ENCODE measurements at places on chromosomes 13 and 19.

- DNase-seq: peak; percentile 30
These were observed 14.2 kb downstream of the CHERP start for GRCh38 chr19:16527971-16528521.

DNA sequence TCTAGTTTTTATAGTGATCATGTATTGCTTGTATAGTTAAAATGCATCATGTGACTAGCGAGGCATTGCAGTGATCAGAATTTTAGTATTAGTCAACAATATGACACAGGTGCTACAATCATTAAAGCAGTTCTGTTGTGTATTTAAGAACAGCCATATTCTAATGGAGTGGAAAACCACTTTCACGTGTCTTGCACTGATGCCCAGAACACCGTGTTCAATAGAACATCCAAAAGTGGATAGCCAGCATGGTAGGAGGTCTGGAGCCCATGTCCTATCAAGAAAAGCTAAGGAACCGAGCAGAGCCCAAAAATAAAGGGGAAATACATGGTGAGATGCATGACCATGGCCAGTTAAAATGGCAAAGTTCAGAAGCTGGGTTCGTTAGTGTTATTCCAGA lies 55.1 kb downstream of the FGF14 start:
- DNase-seq: no peak

GRCh38 chr13:26528527-26528926 lies 29.0 kb upstream of the WASF3 start:
- DNase-seq: no peak

- DNase-seq: peak; percentile 98
These were observed at the start of gene ANO8 for GRCh38 chr19:17334414-17335409. TSS of gene ANO8 (minus strand) at chr19:17334855. CDS start at chr19:17334670, 185 bp downstream.

- DNase-seq: no peak
These were observed 20.9 kb downstream of the MBD3L2B start for GRCh38 chr19:7000333-7000732.

DNA sequence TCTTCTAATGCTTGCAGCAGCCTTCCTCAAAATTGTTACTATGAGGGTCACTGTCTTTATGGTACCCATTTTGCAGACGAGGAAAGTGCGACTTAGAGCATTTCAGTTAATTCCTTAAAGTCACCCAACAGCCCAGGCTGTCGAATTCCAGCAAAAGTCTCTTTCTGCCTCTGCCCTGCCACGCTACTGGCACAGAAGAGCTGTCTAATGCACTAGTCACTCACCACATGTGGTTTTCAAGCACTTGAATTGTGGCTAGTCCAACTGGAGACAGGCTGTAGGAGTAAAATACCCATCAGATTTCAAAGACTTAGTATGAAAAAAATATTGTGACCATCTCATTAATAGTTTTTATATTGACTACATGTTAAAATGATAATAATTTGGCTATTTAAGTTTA lies 1.7 kb downstream of the FPR1 start:
- DNase-seq: no peak

- DNase-seq: no peak
These were observed 16.2 kb downstream of the PSPC1 start for GRCh38 chr13:19766591-19766990.

GRCh38 chr19:33437393-33437820 lies 63.9 kb downstream of the CEBPG start:
- no peak for DNase-seq

GRCh38 chr19:14015524-14016035 lies 9.5 kb upstream of the RFX1 start:
- DNase-seq: no peak

DNA sequence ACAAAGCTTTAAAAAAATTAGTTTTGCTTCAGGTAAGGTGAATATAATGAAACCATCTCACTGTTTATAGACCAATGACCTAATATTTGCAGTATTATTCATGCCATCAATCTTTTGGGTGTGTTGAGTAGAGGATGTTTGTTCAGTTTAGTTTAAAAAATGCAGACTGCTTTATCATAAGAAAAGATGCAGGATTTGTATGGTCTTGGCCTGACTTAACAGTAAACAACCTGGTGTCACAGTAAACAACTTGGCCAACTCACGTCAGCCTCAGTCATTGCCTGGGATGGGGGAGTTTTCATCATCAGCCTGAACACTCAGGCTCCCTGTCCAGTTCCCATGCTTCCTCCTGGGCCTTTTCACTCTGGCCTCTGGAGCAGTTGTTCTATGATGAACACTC lies 55.1 kb downstream of the LMO7 start:
- DNase-seq: no peak

- no peak for DNase-seq
These were observed 128.6 kb downstream of the USP12 start for GRCh38 chr13:27043013-27043412.

DNA sequence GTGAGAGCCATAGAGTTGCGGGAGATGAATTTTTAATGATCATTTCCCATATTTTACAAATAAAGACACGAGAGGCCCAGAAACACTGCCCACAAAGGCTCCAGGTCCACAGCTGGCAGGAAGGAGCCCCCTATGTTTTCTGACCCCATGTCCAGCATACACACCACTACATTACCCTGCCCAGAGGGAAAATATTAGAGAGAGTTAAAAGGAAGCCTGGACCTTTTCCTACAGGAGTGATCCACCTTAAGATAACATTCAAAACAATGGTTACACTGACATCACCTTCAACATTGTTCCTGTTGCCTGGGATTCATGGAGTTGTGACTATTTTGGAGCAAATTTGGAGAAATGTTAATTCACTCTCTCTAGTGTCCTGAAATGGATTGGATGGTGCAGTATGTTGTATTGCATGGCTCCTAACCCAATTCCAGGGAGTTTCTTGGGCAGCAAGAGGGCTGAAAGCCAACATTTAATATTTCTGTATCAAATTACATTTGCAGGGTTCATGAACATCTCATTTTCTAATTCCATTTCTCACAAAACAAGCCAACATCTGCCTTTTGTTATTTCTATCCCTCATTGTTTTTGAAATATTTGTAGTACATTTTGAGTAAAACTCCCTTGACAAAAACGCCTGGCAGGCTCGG lies 172.5 kb downstream of the DLEU7 start:
- DNase-seq: no peak

GRCh38 chr13:20411638-20412342 lies 113.9 kb downstream of the CRYL1 start:
- DNase-seq: no peak

DNA sequence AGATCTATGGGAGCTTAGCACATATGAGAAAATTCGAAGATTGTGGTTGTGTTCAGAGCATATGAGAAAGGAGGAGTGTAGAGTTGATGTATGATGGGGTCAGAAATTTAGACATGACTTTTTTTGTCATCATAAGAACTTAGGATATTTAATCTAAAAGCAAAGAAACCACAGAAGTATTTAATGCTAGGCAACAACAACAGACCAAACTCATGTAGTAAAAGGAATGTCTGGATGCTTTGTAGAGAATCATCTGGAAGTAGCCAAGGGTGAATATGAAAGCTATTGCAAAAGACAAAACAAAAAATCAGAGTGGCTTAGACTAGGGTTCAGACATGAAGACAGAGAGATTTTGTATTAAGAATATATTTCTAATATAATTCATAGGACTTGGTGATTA lies 190.3 kb downstream of the SLITRK1 start:
- DNase-seq: no peak

DNA sequence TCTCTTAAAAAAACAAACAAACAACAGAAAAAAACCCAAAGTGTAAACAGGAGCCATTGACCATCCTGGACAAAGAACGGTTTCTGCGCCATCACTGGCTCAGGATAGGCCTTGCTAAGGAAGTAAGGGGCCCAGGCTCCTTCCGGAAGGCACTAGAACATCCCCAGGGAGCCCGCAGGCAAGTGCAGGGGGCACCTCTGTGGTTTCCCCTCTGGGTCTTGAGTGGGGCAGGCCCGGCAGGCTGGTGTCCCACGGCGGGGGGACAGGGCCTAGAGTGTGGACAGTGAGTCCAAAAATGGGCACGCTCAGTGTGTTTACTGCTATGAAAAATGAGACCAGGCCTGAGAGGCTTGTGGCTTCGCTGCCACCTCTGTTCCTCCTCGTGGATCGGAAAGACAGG lies 14.8 kb upstream of the RANBP3 start:
- no peak for DNase-seq

GRCh38 chr19:33387351-33388230 lies 14.1 kb downstream of the CEBPG start:
- no peak for DNase-seq

DNA sequence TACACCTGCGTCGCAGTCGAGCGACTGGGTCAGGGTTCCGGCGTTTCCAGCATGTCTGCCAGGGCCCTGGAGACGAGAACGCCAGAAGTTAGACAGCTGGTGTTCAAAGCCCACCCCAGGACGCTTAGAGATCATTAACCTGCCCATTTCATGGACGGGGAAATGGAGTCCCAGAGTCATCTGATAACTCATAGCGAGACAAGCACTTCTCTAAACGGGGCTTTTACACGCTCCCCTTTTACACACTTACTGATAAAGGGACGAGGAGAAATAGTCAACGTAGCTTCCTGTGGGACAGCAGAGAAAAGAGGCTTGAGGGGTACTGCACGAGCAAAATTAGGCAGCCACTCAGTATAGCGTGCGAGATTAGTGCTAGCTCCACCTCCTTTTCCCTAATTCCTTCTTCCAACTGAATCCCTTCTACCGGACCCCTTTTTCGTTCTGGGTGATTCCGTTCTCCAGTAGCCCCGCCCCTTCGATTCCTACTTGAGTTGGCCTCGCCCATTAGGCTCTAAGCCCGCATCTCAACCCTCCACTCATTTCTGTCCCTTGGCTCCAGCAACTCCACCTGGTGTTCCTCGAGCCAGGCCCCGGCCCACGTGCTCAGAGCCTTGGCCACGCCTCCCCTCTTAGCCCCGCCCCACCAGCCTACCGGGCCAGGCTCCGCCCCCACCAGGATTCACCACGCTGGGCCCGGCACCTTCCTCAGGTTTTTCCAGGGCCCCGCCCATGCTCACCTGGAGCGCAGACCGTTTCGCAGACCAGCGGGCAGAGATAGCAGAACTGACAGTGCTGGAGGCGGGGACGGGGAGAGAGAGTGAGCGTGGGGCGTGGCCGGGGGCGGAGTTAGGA lies 3.7 kb downstream of the HRC start:
- no peak for DNase-seq

DNA sequence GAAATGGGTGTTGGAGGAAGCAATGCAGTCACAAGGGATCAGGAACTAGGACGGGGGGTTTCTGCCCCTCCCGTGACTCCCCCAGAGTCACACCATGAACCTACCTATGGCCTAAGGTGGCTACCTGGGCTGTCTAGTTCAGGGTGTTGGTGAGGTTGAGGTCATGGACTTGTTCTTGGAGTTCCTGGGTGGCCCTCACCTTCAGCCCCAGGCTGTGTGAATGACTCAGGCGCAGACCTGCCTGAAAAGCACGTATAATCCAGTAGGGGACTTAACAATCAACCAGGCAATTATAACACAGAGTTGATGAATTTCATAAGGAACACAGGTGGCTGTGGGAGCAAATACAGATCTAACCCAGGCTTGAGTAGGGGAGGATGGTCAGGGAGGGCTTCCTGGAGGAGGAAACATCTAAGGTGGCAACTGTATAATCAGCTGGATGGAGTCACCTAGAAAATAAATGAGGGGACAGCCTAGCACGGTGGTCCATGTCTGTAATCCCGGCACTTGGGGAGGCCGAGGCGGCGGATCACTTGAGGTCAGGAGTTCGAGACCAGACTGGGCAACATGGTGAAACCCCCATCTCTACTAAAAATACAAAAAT lies 25.6 kb upstream of the ADGRE1 start:
- DNase-seq: no peak

- no peak for DNase-seq
These were observed 73.7 kb downstream of the UQCRFS1 start for GRCh38 chr19:29139227-29139626.

DNA sequence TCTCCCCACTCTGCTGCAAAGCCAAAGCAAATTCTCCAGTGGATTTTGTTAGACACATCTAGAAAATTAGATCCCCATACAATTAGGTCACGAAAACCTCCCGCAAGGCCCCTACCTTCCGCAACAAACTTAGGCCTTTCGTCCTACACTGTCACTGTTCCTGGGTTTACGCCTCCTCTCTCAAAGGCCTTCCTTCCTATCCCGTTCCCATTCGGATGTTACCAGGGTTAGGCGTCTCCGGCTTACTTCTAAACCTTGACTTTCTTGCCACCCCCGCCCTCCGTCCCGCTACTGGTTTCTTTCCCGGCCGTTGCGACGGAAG lies 754 bp downstream of the RNF6 start:
- DNase-seq: no peak

DNA sequence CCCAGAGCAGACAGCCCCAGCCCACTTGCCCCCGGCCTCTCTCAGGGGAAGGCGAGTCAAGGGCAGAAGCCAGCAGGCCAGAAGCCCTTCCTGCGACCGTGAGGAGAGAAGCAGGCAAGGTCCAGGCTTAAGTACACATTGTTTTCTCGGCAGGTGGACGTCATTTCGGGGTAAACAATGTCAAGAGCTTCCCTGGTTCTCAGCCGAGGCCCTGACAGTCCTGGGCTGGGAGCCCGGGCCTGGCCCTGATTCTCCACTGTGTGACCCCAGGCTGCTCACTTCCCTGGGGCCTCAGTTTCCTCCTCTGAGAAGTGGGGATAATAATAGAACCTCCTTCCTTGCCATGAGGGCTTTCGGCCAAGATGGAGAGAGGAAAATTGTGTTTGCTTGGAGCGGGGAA lies 19.4 kb downstream of the PLVAP start:
- DNase-seq: no peak

GRCh38 chr13:111145506-111145905 lies 30.4 kb downstream of the ARHGEF7 start:
- no peak for DNase-seq

DNA sequence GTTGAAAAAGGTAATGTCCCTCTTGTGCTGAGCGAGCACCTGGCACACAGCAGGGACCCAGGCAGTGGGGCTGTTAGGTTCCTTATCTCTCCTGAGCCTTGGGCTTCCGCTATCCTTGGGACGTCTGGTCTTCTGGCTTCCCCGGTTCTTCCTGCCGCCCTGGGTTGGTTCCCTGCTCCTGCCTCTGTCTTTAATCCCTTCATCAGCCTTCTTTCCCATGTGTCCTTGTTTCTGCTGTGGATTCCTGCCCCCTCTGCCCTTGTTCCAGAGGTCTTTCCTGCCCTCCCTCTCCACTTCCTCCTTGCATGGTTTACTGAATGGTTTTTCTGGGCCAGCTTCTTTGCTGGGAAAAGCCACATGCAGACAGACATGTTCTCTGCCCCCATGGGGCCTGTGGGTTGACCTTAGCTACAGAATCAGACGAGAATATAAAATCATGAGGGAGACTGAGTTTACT lies 2.6 kb downstream of the EPN1 start:
- no peak for DNase-seq
